ENCODE measurements at places on chromosomes 13 and 19.

- DNase-seq: no peak
Measured at GRCh38 chr19:3027292-3027691, 1.8 kb downstream of the TLE2 start.

DNA sequence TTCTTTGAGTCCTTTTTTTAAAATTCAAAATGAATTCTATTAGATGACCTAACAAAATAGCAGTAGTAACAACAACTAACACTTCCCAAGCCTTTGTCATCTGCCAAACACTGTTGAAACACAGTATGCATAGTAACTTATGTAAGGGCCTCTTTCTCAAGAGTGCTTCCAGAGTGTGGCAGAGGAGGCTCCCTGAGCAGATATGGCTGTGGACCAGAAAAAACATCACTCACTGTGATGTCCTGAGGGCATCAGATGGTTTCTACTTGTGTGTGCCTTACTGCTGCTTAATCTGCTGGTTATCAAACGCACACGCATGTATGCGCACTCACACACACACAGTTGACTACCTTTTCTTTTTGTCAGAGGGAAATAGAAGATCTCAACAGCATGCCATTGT is 110.8 kb downstream of the DLEU7 start:
- no peak for DNase-seq

GRCh38 chr19:7069904-7070226 is 362 bp downstream of the ZNF557 start:
- no peak for DNase-seq

- no peak for DNase-seq
Measured at GRCh38 chr19:39802958-39803357, 24.3 kb downstream of the LEUTX start.

GRCh38 chr13:36341718-36342117 is 4.5 kb downstream of the SPART start:
- peak; percentile 19 for DNase-seq

- DNase-seq: no peak
Measured at GRCh38 chr13:100458673-100459072, 129.9 kb downstream of the GGACT start.

- DNase-seq: no peak
Measured at GRCh38 chr13:81610644-81611043, 1269.7 kb upstream of the SPRY2 start.

- no peak for DNase-seq
Measured at GRCh38 chr13:28031896-28032288, 43.4 kb upstream of the URAD start.

GRCh38 chr13:97852181-97852874 is 101.1 kb upstream of the IPO5 start:
- no peak for DNase-seq

GRCh38 chr13:21171420-21171819 is 4.9 kb downstream of the SKA3 start:
- DNase-seq: no peak

DNA sequence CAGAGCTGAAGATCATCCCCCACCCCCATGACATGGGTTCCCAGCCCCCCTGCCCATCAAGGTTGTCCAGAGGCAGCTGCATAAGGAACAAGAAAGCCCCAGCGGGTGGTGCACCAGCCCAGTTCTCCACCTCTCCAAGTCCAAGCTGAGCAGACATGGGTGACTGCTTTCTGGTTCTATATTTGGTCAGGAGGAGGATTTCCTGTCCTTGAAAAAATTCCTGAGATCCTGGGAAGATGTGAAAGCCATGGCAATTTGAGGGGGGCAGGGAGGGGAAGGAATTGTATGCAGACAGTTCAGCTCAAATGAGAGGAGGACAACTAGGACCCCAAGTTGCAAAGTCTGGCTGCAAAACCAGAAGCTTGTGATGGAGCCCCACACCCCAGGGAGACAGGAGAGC is 55.4 kb upstream of the ADGRE5 start:
- no peak for DNase-seq

GRCh38 chr19:10226376-10227025 is 4.6 kb downstream of the S1PR2 start:
- no peak for DNase-seq

- DNase-seq: peak; percentile 20
Measured at GRCh38 chr19:10762656-10763055, 44.8 kb downstream of the DNM2 start.

DNA sequence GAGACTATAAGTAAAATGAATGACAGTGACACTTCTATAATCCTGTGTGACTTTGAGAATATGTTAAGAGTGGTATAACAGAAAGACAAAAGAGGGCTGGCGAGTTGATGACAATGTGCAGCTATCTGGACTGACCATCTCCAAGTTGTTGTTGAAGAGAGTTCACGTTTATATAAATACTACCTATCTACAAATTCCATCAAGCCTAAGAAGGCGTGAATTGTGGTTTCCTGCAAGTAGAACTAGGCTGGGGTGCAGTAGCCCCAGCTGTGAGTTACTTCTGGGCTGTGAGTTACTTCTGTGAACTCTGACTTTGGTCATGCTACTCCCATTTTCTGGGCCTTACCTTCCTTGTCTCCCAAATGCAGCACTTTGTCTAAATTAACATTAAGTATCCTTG is 561.0 kb downstream of the TBC1D4 start:
- no peak for DNase-seq

DNA sequence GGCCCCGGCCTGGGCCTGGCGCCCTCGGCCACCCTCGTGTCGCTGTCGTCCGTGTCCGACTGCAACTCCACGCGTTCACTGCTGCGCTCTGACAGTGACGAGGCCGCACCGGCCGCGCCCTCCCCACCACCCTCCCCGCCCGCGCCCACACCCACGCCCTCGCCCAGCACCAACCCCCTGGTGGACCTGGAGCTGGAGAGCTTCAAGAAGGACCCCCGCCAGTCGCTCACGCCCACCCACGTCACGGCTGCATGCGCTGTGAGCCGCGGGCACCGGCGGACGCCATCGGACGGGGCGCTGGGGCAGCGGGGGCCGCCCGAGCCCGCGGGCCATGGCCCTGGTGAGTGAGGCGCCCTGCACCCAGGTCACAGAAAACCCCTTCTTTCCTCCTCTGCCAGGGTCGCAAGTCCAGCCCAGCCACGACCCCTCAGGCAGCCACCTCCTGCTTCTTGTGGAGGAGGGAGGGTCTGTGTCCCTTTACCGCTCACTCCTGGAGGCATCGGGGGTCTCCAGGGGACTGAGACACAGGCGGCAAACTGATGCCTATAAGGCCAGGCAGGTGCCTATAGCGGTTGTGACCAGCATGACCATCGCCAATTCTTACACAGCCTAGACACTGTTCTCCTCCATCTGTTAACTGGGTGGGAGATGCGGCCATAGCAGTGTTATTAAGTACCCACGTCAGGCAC is 4.2 kb downstream of the TTC9B start:
- no peak for DNase-seq

GRCh38 chr19:45348367-45349125 is 8.0 kb downstream of the KLC3 start:
- no peak for DNase-seq

- DNase-seq: no peak
Measured at GRCh38 chr13:27289011-27289665, 18.5 kb downstream of the RASL11A start.
